ENCODE measurements at places on chromosomes 2 and 18.

GRCh38 chr2:121387591-121388325, 102.8 kb upstream of the TFCP2L1 start:
- DNase-seq = no peak

DNA sequence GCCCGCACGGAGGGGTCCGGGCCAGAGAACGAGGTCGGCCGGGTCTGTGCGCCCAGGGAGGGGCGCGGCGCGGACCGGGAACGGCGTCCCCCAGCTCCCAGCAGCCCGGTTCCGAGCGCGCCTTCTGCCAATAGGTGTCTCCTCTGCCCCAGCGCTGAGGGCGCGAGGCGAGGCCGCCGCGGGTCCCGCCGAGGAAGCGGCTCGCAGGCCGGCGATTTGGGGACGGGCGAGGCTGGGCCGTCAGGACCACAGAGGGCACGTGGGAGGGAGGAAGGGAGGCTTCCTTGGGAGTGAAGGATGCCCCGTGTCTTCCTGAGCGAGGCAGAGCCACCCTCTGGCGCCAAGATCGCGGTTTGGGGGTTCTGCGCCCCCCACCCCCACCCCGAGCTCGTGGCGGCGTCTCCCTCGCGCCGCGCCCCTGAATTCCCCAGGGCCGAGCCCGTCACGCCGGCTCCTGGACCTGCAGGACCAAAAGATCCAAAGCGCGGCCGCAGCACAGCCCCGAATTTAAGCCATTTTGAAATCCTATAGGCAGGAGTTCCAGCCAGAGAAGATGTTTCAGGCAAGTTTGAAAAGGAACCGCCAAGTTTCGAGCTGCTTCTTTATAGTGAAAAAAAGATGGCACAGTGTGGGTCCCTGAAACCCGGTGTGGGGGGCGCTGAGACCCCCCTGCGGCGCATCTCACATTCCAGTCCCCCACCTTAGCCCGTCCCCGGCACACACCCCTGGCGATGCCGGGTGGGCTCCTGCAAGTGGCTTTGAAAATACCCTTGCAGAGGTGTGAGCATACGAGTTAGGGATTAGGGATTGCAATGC, 909 bp downstream of the NFATC1 start:
- no peak for DNase-seq

GRCh38 chr18:69947361-69948133, at the start of gene CD226:
Gene CD226, minus strand, starts transcription at chr18:69947873. Its CDS starts 467 bp downstream, at chr18:69947406.
- DNase-seq = no peak

DNA sequence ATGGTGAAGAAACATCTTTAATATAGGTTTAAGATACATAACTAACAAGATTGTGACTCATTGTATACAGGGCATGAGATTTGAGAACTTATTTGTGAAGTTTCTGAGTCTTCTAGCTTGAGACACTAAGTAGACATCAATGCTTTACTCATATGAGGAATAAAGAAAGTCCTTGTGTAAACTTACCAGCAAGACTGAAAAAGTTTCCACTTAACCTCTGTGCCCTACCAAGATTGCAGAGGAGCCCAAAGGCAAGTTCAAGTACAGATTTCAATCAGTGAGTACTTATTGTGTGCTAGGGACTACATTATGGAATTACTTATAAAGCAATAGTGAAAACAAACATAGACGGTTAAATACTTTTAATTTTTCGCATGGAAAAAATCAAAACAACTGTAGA, 1041.2 kb upstream of the CELF4 start:
- no peak for DNase-seq

- DNase-seq = no peak
Measured at GRCh38 chr2:63846487-63846886, 4.8 kb downstream of the UGP2 start.

DNA sequence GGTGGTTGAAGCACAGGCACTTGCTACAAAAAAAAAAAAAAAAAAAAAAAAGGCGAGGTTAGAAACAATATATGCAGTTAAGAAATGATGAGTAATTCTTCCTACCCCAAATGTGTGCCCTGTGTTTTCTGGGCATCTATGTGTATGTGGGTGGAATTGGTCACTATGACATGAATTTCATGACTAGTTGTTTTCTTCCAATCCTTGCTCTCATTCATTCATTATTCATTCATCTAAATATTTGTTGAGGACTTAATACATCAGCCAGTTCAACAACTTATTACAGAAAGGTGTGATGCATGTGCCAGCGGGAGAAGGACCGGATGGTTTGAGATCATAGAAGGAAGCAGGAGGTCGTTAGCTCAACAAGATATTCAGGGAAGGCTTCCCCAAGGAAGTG, 8.3 kb upstream of the EGR4 start:
- no peak for DNase-seq

DNA sequence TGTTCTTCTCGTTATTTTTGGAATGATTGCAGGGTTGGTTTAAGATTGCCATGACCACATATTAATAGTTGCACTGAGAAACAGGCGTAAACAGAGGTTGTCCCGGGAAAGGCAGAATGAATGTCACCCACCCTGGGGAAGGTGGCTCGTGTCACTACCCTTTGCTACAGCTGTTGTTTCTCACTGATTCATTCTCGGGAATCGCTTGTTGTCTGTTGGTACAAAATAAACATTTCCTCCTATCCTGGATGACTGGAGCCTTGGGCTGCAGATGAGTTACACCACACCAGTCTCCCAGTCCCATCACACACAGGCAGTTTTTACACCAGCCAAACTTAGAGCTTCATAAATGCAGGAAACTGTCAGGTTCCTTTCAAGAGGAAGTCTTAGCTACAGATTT, 216.7 kb downstream of the GBX2 start:
- no peak for DNase-seq

DNA sequence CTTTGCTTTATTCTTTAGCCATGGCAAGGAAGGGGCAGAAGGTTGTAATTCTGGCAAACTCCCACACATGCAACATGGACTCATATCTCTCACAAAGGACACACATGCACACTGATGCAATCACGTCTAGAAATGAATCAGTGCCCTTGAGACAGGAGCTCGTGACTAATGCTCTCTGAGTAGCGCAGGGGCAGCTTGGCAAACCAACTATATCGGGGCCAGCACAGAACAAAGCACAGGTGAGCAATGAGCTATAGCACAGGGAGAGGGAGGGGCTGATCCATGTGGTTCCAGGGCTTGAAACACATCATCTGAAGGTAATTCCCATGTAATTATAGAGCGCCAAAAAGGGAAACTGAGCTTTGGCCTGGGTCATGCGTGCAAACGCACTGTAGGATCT, 165.2 kb upstream of the KLF7 start:
- DNase-seq = no peak

- no peak for DNase-seq
Measured at GRCh38 chr2:40106061-40106460, 327.0 kb upstream of the THUMPD2 start.

- DNase-seq = no peak
Measured at GRCh38 chr2:222952204-222952603, 91.4 kb downstream of the ACSL3 start.

- DNase-seq = no peak
Measured at GRCh38 chr2:71830497-71831192, 317.0 kb downstream of the CYP26B1 start.
